ENCODE measurements at places on chromosomes 7 and 10.

DNA sequence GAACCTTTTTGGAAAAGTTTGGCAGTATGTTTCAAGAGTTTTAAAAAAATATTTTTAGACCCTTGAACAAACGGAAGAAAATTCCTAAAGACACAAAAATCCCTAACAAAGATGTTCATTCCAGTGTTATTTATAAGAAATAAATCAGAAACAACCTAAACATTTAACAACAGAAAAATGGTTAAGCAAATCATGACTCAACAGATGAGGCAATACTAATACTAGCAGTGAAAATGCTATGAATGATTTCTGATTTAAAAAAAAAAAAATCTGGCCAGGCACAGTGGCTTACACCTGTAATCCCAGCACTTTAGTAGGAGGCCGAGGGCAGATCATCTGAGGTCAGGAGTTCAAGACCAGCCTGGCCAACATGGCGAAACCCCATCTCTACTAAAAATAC, 61.0 kb downstream of the ARHGAP12 start:
- no peak for DNase-seq

GRCh38 chr7:26508917-26509316, 217.3 kb downstream of the SNX10 start:
- no peak for DNase-seq

GRCh38 chr7:42097752-42098151, 139.3 kb downstream of the GLI3 start:
- no peak for DNase-seq

- no peak for DNase-seq
These were observed 799 bp downstream of the VAX1 start for GRCh38 chr10:117137031-117137910.

- DNase-seq = no peak
These were observed 182.5 kb downstream of the SKAP2 start for GRCh38 chr7:26681819-26682418.

DNA sequence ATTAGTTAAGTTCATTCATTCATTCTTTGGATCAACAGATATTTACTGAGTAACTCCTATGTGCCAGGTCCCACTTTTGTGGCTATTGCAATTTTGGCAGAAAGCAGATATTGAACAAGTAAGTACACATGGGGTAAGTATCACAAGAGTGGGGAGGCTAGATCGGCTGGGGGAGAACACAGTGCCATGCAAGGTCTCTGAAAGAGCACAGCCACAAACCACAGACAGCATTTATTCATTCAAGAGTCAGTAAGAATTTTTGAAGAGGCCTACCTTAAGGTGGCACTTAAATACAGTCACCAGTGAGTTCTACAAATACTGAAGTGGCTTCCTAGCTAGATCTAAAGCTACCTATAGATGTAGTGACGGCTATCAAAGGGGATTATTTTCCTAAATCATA, 304.2 kb downstream of the RNLS start:
- no peak for DNase-seq

DNA sequence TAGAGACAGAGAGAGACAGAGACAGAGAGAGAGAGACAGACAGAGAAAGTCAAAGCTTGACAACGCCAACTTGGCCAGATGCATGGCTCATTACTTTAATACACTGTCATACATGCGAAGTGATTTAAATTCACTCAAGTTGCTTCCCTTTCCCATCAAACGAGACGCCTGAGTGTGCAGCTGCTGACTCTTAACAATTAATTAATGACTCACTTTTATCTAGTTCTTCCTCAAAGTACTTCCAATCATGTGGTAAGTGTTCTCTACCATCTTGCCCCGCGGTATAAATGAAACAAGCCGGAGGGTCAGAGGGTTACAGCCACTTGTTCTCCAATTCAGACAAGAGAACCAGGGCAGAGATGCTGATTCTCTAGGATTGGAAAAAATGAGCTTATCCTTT, 90.8 kb downstream of the SFMBT2 start:
- no peak for DNase-seq

- DNase-seq = no peak
These were observed 64.2 kb downstream of the ARMC3 start for GRCh38 chr10:22992075-22992474.

DNA sequence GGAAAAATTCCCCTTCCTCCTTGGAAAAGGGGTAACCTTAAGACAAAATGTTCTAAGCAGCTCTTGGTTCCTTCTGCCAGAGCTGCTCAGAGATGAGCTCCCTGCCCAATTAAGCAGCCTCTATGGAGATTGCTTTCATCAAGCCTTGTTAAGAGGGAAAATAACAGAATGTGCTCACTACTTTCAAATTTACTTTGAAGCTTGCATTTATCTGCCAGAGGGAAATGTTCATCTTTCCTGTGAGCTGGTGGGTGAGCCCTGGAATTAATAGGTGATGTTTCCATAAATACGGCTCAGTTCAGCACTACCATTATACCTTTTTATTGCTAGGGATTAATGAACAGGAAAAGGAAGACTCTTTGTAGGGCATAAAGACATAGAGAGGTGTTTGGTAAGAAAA, 549.0 kb downstream of the REEP3 start:
- no peak for DNase-seq

- DNase-seq = no peak
These were observed 15.4 kb downstream of the MGAM start for GRCh38 chr7:142010952-142011548.

GRCh38 chr10:62559481-62560200, 185.5 kb downstream of the ZNF365 start:
- DNase-seq = no peak

DNA sequence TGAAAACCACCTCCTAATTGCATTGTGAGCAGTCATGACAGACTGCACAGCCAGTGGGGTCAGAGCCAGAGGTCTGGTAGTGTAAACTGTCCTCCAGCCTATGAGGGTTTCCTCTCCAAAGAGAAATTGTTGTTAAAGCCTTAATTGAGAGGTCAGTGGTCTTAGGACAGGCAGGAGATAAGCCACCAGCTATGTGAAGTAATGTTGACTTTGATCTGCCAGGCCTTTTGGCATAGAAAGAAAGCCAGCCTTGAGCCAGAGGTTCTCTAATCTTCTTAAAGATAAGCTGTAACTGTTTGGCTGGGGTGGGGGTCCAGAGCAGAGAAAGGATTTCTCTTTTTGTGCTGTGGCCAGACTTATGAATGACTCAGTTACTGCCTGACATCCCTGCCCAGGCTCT, 248.4 kb downstream of the WDR11 start:
- DNase-seq = no peak

DNA sequence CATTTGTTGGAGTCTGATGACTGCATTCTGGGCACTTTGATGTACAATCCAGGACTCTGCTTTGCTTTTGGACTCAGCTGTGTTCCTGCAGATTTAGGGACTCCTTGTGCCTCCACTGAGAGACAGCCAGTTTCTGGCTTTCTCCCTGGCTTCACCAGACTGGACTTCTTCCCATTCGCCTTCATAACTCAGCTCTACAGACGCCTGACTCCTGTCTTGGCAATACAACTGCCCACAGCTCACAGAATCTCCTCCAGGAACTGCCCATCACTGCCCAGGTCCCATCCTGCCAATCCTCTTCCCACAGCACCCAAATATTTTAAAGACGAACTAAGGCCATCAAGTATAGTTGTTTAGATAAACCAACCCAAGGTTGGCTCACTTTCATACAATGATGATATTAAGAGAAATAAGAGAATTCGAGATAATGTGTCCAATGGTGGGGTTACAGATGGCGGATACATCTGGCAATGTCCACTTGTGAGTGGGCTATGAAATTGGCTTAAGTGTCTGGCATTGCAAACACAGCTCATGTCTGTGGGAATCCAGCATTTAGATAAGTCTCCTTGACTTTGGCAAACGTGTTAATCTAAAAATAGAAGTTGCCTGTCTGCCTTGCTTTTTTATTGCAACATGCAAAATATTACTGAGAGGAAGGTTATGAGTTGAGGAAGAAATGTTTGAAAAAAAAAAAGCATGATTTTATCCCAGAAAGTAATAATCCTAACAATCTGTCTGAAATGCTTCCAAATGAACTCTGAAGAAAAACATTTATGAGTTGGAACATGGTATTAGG, 95.1 kb downstream of the ITGA8 start:
- no peak for DNase-seq

DNA sequence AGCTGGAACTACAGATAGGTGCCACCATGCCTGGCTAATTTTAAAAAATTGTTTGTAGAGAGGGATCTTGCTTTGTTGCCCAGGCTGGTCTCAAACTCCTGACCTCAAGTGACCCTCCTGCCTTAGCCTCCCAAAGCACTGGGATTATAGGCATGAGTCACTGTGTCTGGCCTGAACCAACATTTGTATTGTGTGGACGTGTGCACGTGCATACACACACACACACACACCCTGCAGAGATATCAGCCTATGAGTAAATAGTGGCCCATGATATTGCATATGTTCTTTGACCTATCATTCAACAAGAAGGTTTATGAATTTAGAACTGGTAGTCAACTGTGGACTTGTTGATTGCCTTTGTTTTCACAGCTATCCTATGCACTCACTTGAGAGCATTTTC, 161.6 kb downstream of the BAMBI start:
- DNase-seq = no peak

- no peak for DNase-seq
These were observed 1.2 kb downstream of the MAPK8 start for GRCh38 chr10:48307711-48308018.

Measured in GDM1 (cell line).